NCI-H2081 treated with DMSO at 0.1 percent for 48 hours (cell line): ENCODE measurements at places on chromosomes 16 and 17.
A peak's percentile ranks its signal among the peaks of the same experiment; 100 is the strongest.

DNA sequence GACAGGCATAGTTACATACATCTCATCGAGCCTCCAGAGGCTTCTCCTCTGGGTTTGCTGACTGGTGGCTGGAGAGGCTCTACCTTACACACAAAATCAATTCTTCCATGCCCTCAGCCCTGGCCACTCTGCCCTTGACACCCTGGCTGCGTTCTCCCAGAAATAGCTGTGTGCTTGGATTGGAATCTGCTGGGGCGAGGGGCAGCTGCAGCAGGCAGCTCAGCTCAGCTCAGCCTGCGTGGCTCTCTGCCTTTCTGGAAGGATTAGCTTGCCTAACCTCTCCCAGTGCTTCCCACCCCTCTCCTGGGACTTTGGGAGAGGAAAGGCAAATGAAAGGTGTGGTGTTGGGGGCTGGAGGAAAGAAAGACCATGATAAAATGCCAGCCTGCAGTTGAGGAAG lies 216.1 kb downstream of the ENGASE start:
- no peak for DNase-seq

DNA sequence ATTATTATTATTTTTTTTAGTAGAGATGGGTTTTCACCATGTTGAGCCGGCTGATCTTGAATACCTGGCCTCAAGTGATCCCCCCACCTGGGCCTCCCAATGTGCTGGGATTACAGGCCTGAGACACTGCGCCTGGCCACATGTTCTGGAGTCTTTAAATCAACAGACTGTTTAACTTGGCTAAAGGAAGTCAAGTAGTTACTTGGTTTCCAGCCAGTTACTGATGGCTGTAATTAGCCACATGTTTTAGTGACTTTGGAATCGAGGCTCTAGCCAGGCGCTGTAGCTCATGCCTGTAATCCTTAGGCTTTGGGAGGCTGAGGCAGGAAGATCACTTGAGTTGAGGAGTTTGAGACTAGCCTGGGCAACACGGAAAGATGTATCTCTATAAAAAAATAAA lies 699.2 kb upstream of the RBFOX1 start:
- no peak for DNase-seq

- DNase-seq, result no peak
Measured at GRCh38 chr16:85236818-85237150, 124.5 kb upstream of the CIBAR2 start.

GRCh38 chr16:15422222-15422621 lies 12.2 kb upstream of the BMERB1 start:
- DNase-seq, result no peak

DNA sequence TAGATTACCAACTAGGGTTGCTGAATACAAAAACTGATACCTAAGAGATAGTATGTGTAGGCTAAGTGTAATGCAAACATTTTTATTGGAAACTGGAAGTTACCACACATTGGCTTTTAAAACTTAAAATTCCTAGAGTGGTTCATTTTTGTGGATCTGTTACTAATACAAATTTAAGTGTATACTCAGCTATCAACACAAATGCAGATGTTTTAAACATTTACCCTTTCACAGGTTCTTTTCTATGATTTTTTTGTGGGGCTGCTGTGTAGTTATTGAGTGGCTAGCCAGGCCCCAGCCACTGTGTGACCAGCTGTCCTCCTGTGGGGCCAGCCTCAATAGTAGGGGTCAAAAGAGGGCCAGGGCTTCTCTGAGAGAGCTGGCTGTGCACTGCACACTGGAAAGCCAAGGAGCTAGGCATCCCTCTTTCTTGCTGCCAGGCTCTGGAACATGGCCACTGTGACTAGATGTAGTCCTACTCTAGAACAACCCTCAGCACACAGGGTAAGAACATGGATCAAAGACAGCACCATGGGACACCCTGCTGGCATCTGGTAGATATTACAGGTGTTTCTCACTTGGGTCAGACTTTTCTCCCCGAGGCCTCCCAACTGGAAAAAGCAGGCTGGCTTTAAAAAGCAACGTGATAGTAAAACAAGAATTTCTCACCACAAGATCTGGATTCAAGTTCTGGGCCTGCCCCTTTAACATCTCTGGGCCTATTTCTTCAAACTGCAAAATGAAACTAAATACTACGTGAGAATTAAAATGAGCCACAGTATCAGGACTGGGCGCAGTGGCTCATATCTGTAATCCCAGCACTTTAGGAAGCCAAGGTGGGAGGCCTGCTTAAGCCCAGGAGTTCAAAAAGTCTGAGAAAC lies 7.3 kb upstream of the VEZF1 start:
- DNase-seq, result peak; percentile 76
